ENCODE measurements at places on chromosomes 16 and 17.

DNA sequence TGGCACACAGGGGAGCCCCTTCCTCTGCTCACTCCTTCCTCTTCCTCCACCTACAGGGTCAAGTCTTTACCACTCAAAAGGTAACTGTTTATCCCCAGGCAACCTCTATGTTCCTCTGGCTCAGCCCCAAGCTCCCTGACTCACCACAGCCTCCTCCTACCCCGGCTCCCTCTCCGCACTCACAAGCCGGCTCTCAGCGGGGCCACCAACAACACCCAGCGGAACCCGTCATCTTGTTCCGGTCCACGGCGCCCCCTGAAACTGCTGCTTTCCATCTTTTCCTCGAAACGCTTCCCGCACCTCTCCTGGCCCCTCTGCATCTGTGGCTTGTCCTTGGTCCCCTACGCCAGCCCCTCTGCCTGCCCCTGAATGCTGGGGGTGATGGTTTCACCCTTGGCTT, 58.4 kb downstream of the NXN start:
- DNase-seq: no peak

DNA sequence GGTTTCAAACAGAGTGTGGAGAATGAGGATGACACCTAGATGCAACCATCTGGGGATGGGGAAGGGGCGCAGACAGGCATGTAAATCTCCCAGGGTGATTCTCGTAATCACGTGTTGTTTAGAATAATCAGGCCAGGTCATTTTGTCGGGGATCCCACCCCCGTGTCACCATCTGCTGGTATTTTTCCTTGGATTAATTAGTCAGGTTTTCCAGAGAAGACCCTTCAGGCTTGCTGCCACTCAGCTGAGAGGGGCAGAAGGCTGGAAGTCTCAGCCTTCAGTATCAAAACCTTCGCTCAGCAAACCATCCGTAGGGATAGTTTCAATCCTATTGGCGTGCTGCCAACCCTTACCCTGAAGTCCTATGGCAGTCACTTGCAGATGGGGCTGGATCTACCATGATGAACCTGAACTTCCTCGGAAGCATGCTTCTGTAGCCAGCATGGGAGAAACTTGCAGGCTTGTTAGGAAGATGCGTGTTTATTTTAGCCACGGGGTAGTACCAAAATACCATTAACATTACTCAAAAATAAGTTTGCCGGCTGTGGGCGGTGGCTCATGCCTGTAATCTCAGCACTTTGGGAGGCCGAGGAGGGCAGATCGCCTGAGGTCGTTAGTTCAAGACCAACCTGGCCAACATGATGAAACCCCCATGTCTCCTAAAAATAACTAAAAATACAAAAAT, 7.5 kb upstream of the ADCY9 start:
- no peak for DNase-seq

GRCh38 chr16:26724189-26724588, 342.5 kb upstream of the C16orf82 start:
- no peak for DNase-seq

DNA sequence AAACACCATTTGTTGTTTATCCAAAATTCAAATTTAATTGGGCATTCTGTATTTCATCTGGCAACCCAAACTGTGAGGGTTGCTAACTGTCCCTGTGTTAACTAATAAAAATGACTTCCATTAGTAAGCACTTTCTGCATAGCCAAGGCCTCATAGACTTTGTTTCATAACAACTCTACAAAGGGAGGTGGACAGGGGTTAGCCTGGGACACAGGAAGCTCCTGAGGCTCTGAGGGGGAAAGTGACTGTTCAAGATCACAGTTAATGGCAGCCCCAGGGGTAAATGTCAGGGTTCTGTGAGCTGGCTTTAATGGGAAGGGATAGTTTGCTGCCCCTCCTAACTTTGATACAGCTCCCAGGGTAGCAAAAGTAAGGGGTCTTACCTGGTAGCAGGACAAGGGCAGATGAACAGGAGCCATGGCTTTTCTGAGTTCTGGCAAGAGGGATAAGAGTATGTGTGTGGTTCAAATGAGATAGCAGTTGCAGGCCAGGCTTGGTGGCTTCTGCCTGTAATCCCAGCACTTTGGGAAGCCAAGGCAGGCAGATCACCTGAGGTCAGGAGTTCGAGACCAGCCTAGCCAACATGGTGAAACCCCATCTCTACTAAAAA, 2.2 kb downstream of the HEATR9 start:
- DNase-seq: no peak

DNA sequence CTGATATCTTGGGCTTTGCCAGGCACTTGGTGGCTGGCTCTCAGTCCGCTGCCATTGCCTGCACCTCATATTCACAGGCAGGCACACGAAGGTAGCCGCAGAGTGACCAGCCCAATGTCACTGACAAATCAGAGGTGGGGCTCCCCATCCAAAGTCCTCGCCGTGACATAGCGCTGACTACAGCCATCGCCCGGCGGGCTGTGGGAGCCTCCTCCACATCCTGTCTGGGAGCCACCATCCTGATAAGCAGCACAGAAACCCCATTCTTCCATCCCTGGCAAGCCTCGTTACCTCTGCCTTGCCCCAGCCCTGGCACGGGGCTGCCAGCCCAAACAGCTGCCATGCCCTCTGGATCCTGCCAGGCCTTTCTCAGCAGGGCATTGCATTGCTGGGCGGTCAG, 437.8 kb downstream of the SLC39A11 start:
- DNase-seq: no peak

GRCh38 chr17:73462823-73463222, 151.0 kb upstream of the CDC42EP4 start:
- DNase-seq: peak; percentile 34

DNA sequence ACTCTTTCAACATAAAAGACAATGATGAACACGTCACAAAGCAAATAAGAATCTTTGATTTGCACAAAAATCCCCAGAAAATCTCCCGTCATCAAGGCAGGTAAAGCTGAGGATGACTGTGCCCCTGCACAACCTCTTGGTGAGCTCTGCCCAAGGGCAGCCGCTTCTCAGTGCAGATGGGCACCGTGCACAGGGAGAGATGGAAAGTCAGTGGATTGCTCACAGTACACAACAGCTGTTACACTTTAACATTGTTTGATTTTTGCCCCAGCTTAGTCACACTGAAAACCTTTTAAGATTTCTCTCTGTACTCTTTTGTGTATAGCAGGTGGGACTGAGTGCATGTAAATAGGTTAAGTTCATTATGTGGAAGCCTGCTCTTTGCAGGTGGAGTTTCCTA, 104.2 kb downstream of the CDK5R1 start:
- DNase-seq: peak; percentile 49

- DNase-seq: peak; percentile 24
Measured at GRCh38 chr17:63772801-63773271, 561 bp downstream of the CCDC47 start.

GRCh38 chr17:54780238-54780637, 120.4 kb upstream of the TOM1L1 start:
- no peak for DNase-seq

- no peak for DNase-seq
Measured at GRCh38 chr17:49836111-49837030, 11.5 kb downstream of the TAC4 start.

GRCh38 chr16:86494039-86494564, 16.2 kb upstream of the FOXF1 start:
- no peak for DNase-seq

GRCh38 chr16:30369091-30369937, 980 bp downstream of the TBC1D10B start:
- no peak for DNase-seq

GRCh38 chr16:30738984-30739951, 9.0 kb upstream of the PHKG2 start:
- no peak for DNase-seq

GRCh38 chr17:17547210-17547764, 44.2 kb downstream of the PEMT start:
- no peak for DNase-seq

DNA sequence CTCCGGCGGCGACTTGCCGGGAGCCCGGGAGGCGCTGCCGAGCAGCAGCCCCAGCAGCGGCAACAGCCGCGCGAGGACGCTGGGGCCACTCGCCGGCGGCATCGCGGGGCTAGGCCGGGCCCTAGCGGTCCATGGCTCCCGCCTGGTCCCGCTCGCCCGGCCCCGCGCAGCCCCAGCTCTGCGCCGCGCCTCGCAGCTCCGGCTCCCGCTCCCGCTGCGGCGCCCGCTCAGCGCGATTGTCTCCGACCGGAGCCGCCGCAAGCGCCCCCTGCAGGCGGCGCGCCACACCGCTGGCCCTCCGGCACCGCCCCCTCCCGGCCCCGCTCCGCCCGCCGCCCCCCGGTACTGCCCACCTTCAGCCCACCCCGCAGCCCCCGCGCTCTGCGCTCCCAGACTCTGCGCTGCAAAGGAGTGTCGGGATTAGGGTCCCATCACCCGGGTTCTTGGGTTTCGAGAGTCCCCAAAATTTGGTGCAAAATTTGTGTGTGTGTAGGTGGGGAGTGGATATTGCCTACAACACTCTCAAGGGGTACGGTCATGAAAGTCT, at the start of gene FAM171A2:
Gene FAM171A2 (minus strand): TSS at position 241 of the 547 bp plus-strand sequence. CDS start 139 bp downstream, at position 102.
- DNase-seq: peak; percentile 63

DNA sequence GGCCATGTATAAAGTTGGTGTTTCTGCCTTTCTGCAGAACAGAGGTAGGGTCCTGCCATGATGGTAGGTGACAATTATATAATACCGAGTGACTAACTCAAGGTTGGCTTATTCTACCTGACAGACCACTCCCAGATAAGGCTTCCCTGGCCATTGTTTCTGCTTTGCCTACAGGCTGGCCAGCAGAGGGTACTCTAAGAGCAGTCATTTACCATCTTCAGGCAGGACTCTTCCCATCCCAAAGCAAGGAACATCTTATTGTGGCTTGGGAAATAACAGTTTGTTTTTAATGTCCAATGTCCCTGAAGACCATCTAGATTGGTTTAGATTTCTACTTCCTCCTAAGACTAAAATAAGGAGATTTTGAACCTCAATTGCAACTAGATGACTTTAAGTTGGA, 74.1 kb downstream of the SNX11 start:
- DNase-seq: peak; percentile 50

- DNase-seq: no peak
Measured at GRCh38 chr17:82303944-82304808, 13.2 kb downstream of the CD7 start.

DNA sequence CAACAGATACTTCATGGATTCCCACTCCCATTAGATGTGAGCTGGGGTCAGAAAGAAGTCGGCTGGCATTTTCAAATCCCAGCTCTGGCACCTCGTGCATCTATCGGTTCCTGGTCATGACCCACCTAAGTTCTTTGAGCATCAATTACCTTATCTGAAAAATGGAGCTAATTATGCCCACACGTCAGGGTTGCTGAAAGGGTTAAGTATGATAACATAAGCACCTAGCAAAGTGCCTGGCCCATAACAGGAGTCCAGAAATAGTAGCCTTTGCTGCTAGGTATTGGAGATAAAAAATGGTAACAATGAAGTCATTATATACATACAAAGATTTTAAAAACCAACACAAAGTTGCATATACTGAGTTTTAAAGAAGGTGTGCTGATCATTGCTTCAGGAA, 14.1 kb upstream of the GNA13 start:
- DNase-seq: no peak

GRCh38 chr17:64447526-64447925, 1.4 kb upstream of the MILR1 start:
- no peak for DNase-seq

GRCh38 chr16:75081179-75081859, 35.3 kb downstream of the LDHD start:
- DNase-seq: no peak

GRCh38 chr17:74569020-74570003, 2.0 kb upstream of the CD300H start:
- no peak for DNase-seq

- DNase-seq: no peak
Measured at GRCh38 chr16:67975321-67976105, 4.8 kb downstream of the DPEP3 start.

- peak; percentile 33 for DNase-seq
Measured at GRCh38 chr17:61323003-61323908, 76.4 kb upstream of the TBX2 start.

GRCh38 chr17:50922107-50922506, 56.0 kb upstream of the TOB1 start:
- DNase-seq: no peak

- DNase-seq: no peak
Measured at GRCh38 chr16:82136956-82137821, 32.8 kb downstream of the MPHOSPH6 start.

DNA sequence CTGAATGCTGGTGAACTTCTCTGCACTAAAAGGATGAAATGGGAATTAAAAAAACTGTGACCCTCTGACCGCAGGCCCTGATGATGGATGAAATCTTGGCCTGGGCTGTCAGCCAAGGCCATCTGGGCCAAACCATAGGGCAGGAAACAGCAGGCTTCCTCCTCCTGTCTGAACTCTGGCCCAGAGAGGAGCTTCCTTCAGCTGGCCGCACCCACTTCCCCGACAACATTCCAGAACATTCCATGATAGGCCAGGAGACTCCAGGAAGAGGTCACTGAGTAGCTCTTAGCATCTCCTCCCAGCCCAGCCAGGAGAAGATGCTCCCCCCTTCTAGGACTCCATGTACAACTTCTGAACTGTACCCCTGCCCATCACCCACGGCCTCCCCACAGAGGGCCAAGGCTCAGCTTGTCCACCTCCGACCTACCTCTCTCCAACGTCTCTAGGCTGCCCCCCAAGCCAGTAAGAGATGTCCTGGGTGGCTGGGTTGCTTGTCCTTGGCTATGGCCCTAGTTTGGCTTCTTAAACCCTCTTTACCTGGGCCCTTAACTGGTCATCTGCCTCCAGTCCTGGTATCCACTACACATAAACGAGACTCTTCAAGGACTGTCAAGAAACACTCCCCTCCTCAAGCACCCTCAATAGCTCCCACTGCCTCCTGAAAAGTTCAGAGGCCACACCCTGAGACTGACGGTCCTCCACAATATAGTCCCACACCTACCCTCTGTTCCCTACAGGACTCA, 1.7 kb downstream of the RPH3AL start:
- DNase-seq: no peak

- DNase-seq: no peak
Measured at GRCh38 chr17:78592991-78593329, 15.8 kb upstream of the DNAH17 start.

- no peak for DNase-seq
Measured at GRCh38 chr17:72510351-72511016, 389.7 kb downstream of the SOX9 start.

DNA sequence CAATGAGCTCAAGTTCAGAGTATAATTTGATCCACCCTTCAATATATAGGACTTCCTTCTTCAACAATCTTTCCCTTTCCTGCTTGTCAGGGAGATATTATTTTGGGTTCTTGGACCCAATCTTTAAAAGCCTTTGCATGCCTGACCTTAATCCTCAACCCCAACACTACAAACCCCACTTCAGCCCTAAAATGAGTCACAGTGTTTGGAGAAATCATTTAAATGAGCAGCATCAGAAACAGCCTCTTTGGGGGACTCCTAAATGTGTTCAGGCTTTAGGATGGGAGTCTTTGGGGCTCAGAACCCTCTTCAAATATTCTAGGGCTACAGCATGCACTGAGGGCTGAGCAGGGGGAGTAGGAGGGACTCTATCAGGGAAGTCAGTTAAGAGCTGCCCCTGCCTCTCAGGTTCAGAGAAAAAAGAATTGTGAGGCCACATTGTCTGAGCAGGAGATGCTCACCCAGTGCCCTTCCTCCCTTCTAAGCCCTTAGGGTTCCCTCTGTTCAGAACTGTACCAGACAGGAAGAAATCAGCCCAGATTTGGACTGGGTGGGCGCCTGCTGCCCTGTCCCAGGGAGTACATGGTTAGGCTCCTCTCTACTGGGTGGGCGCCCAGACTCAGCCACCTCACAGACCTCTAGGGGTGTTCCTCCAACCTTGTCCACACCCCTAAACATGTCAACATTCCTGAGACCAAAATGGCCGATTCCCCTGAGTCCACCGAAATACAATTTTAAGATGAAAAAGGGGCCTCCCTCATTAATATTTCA, 5.0 kb downstream of the NEUROD2 start:
- DNase-seq: no peak

- no peak for DNase-seq
Measured at GRCh38 chr17:17348872-17349723, 45.9 kb downstream of the NT5M start.
